Breast epithelium (tissue), 4 donors: ENCODE measurements at places on chromosomes 1 and 21.

DNA sequence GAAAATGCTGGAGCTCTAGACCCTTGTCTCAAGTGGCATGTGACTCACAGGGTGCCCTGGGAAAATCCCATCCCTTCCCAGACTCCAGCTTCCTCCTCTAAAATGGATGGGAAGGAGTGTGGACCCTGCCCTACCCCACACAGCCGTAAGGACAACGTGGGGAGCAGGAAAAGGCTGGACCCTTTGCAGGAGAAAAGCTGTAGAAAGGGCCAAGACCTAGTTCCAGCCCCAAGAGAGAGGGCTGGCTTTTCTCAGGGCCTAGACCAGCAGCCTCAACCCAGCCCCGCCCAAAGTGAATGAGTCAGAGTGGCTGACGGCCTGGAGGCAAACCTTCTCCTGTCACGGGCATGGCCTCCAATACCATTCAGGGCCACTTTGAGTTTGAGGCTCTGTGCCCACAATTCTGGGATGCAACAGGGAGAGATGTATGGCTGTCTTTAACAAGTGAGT, 1.1 kb downstream of the LAMB3 start:
- DNase-seq, result peak; percentile 85
- H3K4me1 ChIP-seq, result no peaks in the 10 kb centered on the region
- no peaks in the 10 kb centered on the region for H3K27me3 ChIP-seq
- H3K4me3 ChIP-seq, result peak overlapping the region; percentile 45

GRCh38 chr1:230335861-230336522, 90.1 kb downstream of the PGBD5 start:
- no peaks in the 10 kb centered on the region for H3K27me3 ChIP-seq
- DNase-seq, result no peak
- no peaks in the 10 kb centered on the region for H3K36me3 ChIP-seq
- no peaks in the 10 kb centered on the region for H3K4me1 ChIP-seq
- H3K4me3 ChIP-seq, result no peak overlapping the region

DNA sequence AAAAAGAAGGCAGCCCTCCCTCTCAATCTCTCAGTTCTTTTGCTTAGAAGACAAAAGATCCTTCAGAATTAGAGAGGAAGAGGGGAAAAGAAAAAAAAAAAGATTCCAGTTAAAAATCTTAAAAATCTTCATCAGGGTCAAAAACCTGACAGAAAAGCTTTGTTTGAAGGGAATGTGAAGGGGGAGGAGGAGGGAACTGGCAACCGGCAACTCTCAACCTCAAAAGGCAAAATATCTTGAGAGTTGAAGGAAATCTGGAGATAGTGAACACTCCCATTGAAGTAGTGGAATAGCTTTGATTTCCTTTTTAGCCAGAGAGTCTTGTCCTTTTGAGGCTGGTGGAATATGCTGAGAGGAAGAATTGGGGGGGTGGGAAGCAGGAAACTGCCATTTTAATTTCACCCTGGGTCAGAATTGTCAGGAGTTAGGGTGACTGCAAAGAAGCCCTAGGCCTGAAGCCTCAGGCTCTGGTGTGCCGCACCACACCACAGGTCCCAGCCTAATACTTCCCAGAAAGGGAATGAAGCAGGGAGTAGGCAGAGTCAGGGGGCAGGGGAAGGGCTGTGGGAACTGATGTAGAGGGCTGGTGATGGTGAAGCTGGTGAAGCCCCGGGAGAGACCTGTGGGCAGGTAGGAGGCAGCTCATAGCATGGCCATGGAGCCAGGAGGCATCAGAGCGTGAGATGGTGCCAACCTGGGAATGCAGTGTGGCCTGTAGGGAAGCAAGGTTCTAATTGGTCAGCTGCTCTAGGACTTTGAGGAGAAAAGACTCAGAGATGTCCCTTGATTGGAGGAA, 24.6 kb downstream of the KIRREL1 start:
- DNase-seq, result no peak
- no peaks in the 10 kb centered on the region for H3K27me3 ChIP-seq
- no peaks in the 10 kb centered on the region for H3K36me3 ChIP-seq
- peak overlapping the region; percentile 96 for H3K27ac ChIP-seq

DNA sequence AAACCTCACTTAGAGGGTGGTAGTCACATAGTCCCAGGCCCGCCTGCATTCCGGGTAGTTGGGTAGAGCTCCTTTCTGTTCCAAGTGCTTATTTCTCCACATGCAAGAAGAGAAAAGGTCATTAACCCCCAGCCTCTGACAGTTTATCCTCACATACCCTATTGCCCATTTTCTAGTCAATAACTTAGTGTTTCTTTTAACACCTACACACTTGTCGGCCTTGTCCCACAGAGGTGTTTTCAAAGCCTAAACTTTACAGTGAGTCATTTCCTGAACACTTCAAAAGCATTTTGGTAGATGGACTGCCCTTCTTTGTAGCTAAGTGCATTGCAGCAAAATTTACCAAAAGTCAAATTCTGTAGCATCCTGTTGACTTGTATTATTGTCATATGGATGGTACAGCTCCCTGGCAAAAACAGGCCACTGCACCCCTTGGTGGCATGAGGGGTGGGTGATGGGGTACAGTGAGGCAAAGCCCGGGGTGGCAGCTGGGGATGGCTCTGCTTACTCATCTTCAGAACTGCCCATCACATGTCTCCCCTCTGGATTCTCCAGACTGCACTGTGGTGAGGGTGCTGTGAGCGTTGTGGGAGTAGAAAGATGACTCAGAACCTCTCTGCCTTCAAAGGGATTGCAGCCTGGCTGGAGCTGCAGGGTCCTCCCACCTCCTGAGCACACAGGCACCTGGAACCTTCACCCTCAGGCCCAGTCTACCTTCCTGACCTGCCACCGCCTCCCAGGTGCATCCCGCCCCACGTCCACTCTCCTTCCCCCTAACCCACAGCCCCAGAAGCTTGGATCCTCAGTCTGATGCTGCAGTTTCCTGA, 45.8 kb upstream of the DMRTB1 start:
- H3K27me3 ChIP-seq, result no peaks in the 10 kb centered on the region
- no peak for DNase-seq
- no peaks in the 10 kb centered on the region for H3K4me1 ChIP-seq
- H3K27ac ChIP-seq, result peak overlapping the region; percentile 7

- H3K36me3 ChIP-seq, result no peaks in the 10 kb centered on the region
- H3K4me1 ChIP-seq, result peaks cover 17% of the 10 kb centered on the region
- DNase-seq, result no peak
Observed at GRCh38 chr1:201469645-201470074, 672 bp upstream of the PHLDA3 start.

- no peak overlapping the region for H3K4me3 ChIP-seq
- H3K4me1 ChIP-seq, result no peaks in the 10 kb centered on the region
- no peak for DNase-seq
- no peak overlapping the region for H3K27ac ChIP-seq
- H3K27me3 ChIP-seq, result no peaks in the 10 kb centered on the region
Observed at GRCh38 chr1:93003981-93004380, 42.7 kb upstream of the DIPK1A start.

DNA sequence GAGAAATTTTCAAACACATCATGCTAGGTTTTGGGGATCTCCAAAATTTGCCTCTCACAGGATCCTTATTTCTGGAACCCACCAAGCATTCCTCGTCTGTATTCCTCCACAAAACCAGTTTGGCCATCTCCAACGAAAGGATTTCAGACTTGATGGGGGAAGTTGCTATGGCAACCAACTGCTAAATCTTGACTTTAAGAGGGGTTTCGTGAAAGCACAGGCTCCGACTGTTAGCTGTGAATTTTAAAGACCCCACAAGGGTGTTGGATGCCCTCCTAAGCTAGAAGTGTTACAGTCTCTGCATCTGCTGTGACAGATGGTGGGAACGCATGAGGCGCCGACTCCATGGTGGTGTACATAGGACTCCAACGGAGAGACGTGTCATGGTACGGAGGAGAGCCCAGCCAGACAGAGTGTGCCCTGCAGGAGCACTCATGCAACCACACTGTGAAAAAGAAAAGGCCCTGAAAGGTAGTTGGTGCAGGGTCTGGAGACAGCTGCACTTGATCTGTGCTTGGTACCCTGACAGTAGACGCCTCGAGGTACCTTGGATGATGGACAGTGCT, 147.1 kb downstream of the ASTN1 start:
- DNase-seq, result no peak
- H3K36me3 ChIP-seq, result no peaks in the 10 kb centered on the region
- no peak overlapping the region for H3K4me3 ChIP-seq
- H3K27ac ChIP-seq, result no peak overlapping the region

- no peaks in the 10 kb centered on the region for H3K27me3 ChIP-seq
- H3K36me3 ChIP-seq, result no peaks in the 10 kb centered on the region
- DNase-seq, result no peak
- H3K4me3 ChIP-seq, result no peak overlapping the region
- no peak overlapping the region for H3K27ac ChIP-seq
Observed at GRCh38 chr1:53572815-53573173, 113.6 kb downstream of the DMRTB1 start.

GRCh38 chr1:204260601-204261197, 46.9 kb upstream of the GOLT1A start:
- no peaks in the 10 kb centered on the region for H3K27me3 ChIP-seq
- DNase-seq, result no peak
- no peaks in the 10 kb centered on the region for H3K4me1 ChIP-seq

DNA sequence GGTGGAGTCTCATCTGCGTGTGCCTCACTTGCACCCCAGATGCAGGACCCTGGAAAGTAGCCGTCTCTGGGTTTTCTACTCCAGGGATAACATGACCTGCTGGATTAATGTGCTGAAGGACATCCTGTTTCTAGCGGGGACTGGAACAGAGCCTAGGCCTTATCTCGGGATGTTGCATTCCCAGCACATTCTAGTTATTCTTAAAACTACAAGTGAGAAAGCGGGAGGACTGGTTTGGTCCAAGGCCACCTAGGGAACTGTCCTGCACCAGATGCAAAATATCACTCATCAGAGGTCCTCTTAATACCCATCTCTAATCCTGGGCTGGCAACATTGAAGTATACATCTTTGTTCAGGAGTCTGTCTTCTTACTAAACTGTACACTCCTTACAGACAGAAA, 179.9 kb downstream of the ZC3H11B start:
- no peaks in the 10 kb centered on the region for H3K36me3 ChIP-seq
- no peak overlapping the region for H3K4me3 ChIP-seq
- H3K27ac ChIP-seq, result no peak overlapping the region
- H3K4me1 ChIP-seq, result no peaks in the 10 kb centered on the region
- no peak for DNase-seq
- no peaks in the 10 kb centered on the region for H3K27me3 ChIP-seq

GRCh38 chr1:12458571-12458970, 159.4 kb downstream of the DHRS3 start:
- no peaks in the 10 kb centered on the region for H3K27me3 ChIP-seq
- peak overlapping the region; percentile 88 for H3K27ac ChIP-seq
- H3K4me1 ChIP-seq, result peaks cover 40% of the 10 kb centered on the region
- DNase-seq, result no peak
- no peaks in the 10 kb centered on the region for H3K36me3 ChIP-seq

DNA sequence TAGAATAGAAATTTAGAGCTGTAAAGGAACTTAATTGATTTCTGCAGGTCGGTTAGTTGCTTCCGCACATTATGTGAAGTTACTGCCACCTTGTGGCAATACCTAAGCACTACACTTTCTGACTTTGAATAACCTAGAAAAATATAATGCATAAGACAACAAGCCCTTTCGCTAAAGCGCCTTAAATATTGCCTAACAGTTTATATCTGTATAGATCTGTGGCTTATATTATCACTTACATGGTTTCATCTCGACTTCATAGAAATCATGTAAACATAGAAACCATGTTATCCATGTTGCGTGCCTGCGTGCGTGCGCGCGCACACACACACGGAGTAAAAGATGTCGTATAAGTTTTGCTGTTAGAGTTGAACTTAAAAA, 10.9 kb upstream of the IFI16 start:
- no peaks in the 10 kb centered on the region for H3K36me3 ChIP-seq
- no peaks in the 10 kb centered on the region for H3K4me1 ChIP-seq
- H3K27ac ChIP-seq, result peak overlapping the region; percentile 96
- peak overlapping the region; percentile 73 for H3K4me3 ChIP-seq
- no peaks in the 10 kb centered on the region for H3K27me3 ChIP-seq
- no peak for DNase-seq

DNA sequence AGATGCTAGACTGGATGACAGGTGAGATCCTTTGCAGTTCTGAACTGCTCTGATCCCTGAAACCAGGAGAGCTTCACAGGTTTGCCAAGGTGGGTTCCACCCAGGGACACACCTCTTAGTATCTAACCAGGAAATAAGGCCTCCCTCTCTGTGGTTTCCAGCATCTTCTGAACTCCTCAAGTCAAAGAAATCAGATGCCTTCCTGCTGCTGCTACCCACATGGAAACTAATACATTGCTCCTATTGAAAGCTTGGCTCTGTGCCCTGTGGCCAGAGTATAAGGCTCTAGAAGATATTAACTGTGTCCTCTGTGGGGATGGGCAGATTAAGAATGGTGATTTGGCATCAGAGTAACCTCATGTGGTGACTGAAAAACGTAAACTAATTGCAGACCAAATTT, 75.0 kb upstream of the MRPS6 start:
- H3K4me1 ChIP-seq, result no peaks in the 10 kb centered on the region
- H3K4me3 ChIP-seq, result no peak overlapping the region
- no peaks in the 10 kb centered on the region for H3K36me3 ChIP-seq
- no peak for DNase-seq
- H3K27ac ChIP-seq, result no peak overlapping the region
- H3K27me3 ChIP-seq, result no peaks in the 10 kb centered on the region

- DNase-seq, result no peak
- H3K36me3 ChIP-seq, result no peaks in the 10 kb centered on the region
- no peaks in the 10 kb centered on the region for H3K27me3 ChIP-seq
- H3K27ac ChIP-seq, result no peak overlapping the region
- no peak overlapping the region for H3K4me3 ChIP-seq
- no peaks in the 10 kb centered on the region for H3K4me1 ChIP-seq
Observed at GRCh38 chr1:46020010-46020409, 112.4 kb downstream of the PIK3R3 start.

GRCh38 chr1:89170170-89171066, 5.4 kb downstream of the GBP7 start:
- H3K36me3 ChIP-seq, result no peaks in the 10 kb centered on the region
- no peaks in the 10 kb centered on the region for H3K27me3 ChIP-seq
- H3K27ac ChIP-seq, result no peak overlapping the region
- H3K4me3 ChIP-seq, result no peak overlapping the region
- DNase-seq, result no peak

GRCh38 chr1:19311503-19311930, 427 bp downstream of the AKR7A2 start:
- DNase-seq, result no peak
- H3K36me3 ChIP-seq, result no peaks in the 10 kb centered on the region
- peak overlapping the region; percentile 81 for H3K4me3 ChIP-seq
- no peaks in the 10 kb centered on the region for H3K27me3 ChIP-seq
- H3K27ac ChIP-seq, result peak overlapping the region; percentile 88
- peaks cover 5% of the 10 kb centered on the region for H3K4me1 ChIP-seq

GRCh38 chr1:57431400-57431799, 7.5 kb upstream of the DAB1 start:
- no peak overlapping the region for H3K27ac ChIP-seq
- no peaks in the 10 kb centered on the region for H3K27me3 ChIP-seq
- H3K36me3 ChIP-seq, result no peaks in the 10 kb centered on the region
- no peak overlapping the region for H3K4me3 ChIP-seq

DNA sequence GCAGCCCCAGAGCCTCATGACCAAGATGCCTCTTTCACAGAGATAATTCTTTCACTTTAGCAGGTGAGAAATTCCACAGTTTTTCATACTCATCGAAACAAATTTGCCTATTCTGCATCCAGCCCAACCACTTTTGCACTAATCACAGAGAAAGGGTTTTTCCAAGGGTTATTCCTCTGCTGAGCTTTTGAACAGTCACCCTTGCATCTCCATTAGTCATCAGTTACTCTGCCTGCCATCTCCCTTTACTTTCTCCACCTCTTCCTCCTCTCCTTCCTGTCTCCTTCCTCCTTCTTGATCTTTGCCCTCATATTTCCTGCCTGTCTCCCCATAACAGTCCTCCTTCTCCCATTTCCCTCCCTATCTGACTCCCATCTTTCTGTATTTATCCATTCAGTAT, 43.9 kb downstream of the FH start:
- H3K27me3 ChIP-seq, result no peaks in the 10 kb centered on the region
- no peak for DNase-seq
- no peaks in the 10 kb centered on the region for H3K36me3 ChIP-seq
- H3K27ac ChIP-seq, result no peak overlapping the region
- no peak overlapping the region for H3K4me3 ChIP-seq
